DMS153 (cell line): ENCODE measurements at places on chromosomes 16 and 17.
A peak's percentile ranks its signal among the peaks of the same experiment; 100 is the strongest.

DNA sequence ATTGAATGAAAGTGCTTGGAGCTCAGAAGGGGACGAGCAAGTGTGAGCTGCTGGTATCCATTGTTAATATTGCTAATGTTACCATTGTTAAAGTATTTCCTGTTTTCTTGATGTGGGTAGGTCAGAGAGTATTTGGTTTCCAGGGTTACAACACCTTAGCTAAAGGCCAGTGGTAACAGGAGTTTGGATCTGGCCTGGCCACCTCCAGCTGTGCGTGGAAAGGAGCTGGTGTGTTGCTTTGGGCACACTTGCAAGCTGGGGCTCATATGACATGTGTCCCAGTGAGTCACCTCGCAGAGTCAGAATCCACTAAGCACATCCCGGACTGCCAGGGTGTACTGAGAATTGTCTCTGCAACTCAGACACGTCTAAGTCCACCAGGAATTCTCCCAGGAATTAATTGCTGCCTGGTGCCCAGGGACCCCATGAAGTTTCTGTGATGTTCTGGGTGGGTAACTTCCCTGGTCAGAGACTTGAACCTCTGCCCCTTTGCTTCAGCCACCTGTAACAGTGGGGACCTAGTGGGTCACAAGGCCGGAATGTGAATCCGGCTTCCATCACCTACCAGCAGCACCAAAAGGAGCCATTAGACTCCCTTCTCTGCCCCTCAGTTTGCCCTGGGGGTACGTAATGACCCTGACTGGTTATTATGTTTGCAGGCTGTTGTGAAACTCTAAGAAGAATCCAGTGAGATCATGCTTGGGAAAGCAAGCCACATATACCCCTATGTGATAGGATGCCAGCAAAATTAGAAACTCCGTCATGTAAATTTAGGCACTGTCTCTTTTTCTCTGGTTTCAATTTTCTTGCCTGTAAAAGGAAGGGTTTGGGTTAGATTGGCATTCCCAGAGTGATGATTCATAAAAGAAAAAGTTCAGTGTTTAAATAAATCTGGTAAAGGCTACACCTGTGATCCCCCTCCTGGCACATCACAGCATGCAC lies 12.8 kb downstream of the SLC6A2 start:
- DNase-seq: no peak

GRCh38 chr17:68013385-68013784 lies 17.1 kb upstream of the C17orf58 start:
- DNase-seq: no peak

- no peak for DNase-seq
Measured at GRCh38 chr16:73015612-73016487, 32.1 kb downstream of the ZFHX3 start.

GRCh38 chr16:16149710-16150116 lies 73.6 kb downstream of the ABCC6 start:
- DNase-seq: no peak

DNA sequence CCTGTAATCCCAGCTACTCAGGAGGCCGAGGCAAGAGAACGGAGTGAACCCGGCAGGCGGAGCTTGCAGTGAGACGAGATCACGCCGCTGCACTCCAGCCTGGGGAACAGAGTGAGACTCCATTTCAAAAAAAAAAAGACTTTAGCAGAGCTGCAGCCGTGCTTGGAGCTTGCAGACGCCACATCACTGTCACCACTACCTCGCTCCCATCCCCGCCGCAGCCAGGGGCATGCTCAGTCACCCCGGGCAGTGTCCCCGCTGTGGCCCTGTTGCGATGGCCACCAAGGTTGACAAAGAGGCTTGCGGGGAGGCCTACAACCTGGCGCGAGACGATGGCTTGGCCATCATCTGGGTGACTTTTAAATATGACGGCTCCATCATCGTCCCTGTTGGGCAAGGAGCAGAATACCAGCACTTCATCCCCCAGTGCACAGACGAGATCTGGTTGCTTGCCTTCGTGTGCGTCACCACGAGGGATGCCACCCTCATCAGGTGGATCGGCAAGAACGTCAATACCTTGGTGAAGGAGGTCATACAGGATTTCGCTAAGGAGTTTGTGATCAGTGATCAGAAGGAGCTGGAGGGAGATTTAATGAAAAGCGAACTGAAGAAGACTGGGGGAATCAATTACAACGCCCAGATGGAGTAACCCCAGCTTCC lies 118.1 kb downstream of the TNFRSF13B start:
- no peak for DNase-seq

- peak; percentile 3 for DNase-seq
Measured at GRCh38 chr17:31068291-31068690, 26.5 kb upstream of the NF1 start.

DNA sequence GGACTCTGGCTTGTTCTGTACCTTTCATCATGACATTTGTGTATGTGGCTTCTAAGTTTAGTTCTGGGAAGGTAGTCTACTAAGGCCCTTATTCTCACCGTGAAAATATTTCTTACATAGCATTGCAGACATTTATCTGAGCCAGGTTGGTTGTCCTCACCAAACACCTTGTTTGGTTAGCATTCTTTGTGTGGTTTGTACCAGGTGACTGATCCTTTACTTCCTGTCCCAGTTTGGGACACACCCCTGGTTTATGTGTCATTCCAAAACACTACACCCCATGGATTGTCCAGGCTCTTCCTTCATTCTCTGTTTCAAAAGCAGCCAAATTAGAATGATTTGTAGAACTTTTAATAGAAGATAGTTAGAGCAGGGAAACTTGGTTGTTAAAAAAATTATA lies 23.2 kb upstream of the DUSP14 start:
- DNase-seq: no peak

GRCh38 chr17:57033296-57033695 lies 51.8 kb upstream of the AKAP1 start:
- DNase-seq: peak; percentile 74

- DNase-seq: no peak
Measured at GRCh38 chr17:14882131-14882530, 383.0 kb downstream of the PMP22 start.

DNA sequence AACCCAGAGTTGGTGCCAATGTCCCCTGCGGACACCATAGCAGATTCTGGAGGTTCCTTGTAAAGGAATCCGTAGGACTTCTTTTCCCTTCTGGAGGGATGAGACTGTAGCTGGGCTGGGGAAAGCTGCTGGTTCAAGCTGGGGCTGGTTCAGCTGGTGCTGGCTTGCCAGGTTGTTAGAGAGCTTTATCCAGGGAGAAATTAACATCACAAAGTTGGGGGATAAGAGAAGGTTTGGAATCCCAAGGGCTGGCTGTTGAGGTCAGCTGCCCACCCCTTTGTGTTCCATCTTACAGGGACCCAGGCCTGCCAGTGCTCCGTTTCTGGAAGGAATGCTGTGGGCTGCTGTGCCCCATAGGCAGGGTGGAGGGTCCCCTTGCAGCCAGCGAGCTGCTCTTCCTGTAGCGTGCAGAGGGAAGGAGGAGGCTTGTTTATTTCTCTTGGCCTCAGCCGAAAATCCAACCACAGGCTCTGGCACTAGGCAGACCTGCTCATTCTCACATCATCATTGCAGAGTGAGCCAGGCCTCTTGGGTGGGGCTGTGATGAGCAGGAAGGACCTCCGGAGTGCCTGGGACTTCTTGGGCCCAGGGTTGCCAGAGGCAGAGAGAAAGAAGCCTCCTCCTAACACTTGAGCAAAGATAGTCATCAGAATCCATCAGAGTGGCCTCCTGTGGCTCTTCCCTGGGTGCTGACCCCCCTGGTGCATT lies 251.1 kb downstream of the SEC14L1 start:
- no peak for DNase-seq

DNA sequence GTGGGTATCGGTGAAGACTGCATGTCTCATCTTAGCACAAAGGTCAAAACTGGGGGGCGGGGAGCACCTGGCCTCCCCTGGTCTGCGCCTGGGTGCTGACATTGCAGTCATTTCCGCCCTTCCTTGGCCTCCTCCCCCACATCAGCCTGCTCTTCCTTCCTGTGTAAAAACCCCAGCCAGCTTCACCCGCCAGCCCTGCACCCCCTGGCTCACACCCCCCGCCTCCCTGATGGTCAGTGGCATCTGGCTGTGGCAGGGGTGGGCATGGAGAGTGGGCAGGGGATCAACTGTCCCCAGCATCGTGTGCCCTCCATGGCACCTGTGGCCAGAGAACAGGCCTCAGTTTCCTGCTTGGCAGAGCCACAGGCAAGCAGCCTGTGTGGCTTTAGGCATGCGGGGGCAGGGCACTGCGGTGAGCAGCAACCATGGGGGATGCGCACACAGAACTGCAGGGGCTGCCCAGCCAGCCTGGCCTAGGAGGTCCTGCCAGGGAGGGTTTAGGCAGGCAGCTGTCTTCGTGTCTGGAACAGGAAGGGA lies 26.5 kb upstream of the LASP1NB start:
- DNase-seq: no peak

DNA sequence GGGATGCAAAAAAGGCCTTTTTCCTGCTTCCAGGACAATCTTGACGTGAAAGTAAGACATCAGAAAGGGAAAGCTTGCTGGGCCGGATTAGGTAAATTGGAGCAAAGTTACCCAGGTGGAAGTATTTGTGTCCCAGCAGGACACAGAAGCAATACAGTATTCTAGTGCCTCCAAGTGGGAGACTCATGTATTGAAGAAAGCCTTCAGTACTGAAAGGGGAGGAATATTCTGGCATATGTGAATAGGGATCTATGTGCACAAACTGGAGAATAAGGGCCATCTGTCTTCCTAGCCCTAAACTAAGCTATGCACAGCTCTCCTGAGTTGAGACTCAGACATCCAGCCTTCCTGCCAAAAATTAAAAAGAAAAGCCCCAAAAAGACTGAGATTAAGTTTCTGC lies 327.3 kb upstream of the CDH8 start:
- DNase-seq: no peak

- no peak for DNase-seq
Measured at GRCh38 chr17:48759288-48759687, 30.7 kb upstream of the HOXB13 start.

- no peak for DNase-seq
Measured at GRCh38 chr17:70290770-70291169, 121.4 kb downstream of the KCNJ2 start.

GRCh38 chr16:24045641-24046040 lies 209.9 kb downstream of the PRKCB start:
- peak; percentile 44 for DNase-seq

- DNase-seq: no peak
Measured at GRCh38 chr16:81350306-81350615, 35.5 kb downstream of the GAN start.

GRCh38 chr17:10600571-10600970 lies 51.1 kb upstream of the MYH2 start:
- DNase-seq: no peak

DNA sequence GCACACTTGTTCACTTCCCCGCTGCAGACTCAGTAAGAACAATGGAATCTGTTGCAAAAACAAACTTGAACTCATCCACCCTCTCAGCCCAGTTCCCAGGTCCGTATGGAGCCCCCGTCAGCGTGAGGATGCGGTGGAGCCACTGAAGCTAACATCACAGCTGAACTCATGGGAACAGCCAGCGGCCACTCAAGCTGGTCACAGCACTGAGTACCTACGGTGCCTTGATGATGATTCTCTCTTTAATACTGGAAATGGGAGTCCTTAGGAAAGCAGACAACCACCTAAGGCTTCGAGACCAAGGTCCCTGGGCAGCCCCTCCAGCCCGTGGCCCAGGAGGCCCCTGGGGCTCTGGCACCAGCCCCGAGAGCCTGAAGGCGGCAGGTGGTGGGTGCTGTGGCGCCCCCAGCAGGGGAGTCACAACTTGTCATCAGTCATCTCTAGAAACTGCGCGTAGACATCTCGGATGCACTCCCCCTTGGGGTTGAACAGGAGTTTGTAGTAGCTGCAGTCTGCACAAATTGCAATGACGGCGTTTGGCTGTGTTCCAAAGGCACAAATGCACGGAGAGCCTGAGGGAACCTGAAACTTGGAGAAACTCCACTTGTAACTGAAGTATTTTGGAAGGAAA lies 31.0 kb upstream of the RHOT1 start:
- no peak for DNase-seq
